Neural crest cell (in vitro differentiated cells): ENCODE measurements at places on chromosomes 2 and 18. TPM values are rescaled to one million over a fixed set of nuclear protein-coding genes. Genes with fewer than 3 reads are reported as not detected.

DNA sequence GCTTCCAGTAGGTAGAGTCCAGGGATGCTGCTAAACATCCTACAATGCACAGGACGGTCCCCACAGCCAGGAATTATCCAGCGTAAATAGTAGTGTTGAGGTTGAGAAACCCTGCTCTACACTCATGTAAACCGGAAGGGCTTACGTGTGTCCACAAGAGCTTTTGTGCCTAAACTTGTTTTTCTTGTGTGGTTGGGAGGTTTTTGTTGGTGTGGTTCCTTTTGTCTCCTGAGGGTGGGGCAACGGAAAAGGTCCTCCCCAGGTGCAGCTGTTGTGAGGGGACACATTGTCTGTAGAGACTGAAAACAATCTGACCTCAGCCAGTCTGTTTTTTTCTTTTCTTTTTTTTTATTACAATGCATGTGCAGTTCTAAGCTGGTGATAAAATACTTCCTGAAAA lies 72.7 kb upstream of the MGAT5 start:
- no peak for DNase-seq
- peaks cover 11% of the 10 kb centered on the region for H3K4me1 ChIP-seq
- H3K27ac ChIP-seq = no peak overlapping the region
- H3K36me3 ChIP-seq = no peaks in the 10 kb centered on the region
- no peaks in the 10 kb centered on the region for H3K27me3 ChIP-seq

- H3K36me3 ChIP-seq = no peaks in the 10 kb centered on the region
- H3K27ac ChIP-seq = no peak overlapping the region
- no peak overlapping the region for H3K4me3 ChIP-seq
Measured at GRCh38 chr2:27807476-27807875, 36.0 kb downstream of the MRPL33 start.

DNA sequence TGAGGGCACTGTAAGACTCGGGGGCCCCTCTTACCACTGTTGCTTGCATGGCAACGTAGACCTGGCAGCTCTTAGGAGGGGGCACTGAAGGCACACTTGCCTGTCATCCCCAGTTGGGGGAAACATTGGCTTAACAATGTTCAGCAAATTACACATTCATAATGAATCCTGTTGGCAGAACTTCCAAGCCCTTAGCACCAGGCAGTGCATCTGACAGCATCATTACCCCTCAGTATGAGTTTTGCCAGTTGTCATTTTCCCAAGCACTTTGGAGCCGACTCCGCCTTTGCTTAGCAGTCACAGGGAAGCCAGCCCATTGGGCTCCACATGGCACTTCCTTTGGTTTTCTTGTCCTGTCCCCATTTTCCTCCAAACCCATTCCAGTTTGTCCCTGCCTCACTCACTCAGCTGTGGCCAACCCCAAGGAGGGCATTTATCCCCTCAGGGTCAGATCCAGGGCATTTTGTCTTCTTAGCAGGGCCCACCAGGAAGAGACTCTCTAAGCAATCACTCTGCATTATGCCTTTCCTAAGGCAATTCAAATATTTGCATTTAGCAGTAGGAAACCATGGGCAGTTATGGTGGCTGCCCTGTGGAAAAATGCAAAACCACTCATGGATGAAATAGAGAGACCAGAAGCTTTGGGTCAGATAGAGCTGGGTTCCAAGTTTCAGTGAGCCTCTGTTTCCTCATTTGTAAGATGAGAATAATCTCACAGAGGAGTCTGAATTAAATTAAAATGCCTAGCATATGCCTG lies 73.9 kb downstream of the VSNL1 start:
- H3K36me3 ChIP-seq = no peaks in the 10 kb centered on the region
- H3K27me3 ChIP-seq = no peaks in the 10 kb centered on the region
- no peak overlapping the region for H3K4me3 ChIP-seq
- no peak for DNase-seq
- H3K27ac ChIP-seq = no peak overlapping the region

DNA sequence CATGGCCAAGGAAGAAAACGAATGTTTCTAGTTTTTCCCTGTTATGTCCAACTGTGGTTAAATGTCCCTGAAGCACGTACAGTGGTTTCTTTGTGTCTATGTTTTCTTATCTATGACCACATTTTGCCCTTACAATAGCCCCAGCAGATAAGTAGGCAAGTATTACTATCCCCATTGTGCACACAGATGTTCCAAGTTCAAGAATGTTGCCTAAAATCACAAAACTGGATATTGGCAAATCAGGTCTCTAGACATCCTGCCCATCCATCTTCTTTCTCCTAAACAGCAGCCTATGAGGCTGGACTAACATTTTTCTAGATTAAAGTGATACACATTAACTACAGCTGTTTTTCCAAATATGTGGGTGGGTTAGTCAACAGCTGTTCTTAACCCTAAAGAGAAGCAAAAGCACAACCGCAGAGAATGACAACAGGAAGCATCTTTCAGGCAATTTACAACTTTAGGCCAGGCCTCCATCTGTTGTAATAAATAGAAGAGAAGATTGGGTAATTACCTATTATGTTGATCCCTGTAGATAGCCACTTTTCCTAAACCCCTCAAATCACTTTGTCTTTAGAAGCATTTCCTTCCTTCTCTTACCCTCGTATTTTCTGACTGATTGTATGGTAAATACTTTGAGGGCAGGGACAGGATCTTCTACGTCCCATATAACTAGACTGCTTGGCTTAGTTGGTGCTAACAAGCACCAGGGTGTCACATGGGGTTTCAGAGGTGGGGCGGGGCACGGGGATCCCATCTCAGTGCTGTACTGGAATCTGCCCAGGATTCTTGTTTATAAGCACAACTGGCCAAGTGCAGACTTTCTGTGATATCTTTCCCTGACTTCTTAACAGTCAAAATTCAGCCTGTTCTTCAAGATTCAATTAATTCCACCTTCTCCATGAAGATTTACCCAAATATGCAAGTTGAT lies 132.1 kb upstream of the SETBP1 start:
- DNase-seq = no peak
- peaks cover 20% of the 10 kb centered on the region for H3K4me1 ChIP-seq
- no peak overlapping the region for H3K27ac ChIP-seq
- no peak overlapping the region for H3K4me3 ChIP-seq
- H3K27me3 ChIP-seq = no peaks in the 10 kb centered on the region

- no peaks in the 10 kb centered on the region for H3K27me3 ChIP-seq
- H3K4me1 ChIP-seq = peaks cover 5% of the 10 kb centered on the region
- no peak overlapping the region for H3K4me3 ChIP-seq
- H3K36me3 ChIP-seq = peaks cover 8% of the 10 kb centered on the region
- no peak for DNase-seq
Measured at GRCh38 chr2:241741016-241741415, 6.6 kb downstream of the D2HGDH start.

DNA sequence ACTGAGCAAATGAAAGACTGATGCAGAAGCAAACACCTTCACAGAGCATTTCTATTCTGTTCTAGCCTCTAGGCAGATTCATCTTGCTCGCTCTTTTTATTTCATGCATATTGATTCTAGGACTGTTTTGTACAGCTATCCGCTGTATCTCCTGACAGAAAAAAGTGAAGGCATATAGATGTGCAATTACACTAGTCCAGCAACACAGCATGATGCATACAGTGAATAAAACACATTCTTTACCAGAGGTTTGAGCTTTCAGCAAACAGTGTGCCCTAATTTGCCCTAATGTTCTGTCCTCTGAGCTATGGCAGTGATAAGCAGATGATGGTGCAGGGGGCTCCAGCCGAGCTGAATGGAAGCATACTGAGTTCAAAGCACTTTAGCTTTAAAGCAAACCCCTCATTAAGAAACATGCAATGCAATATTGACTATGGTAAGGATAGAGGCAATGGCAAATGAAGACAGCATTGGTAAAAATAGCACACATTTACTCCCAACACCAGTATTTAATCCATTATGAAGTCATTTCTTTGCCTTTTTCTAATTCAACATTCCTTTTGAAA lies 141.2 kb upstream of the RGPD4 start:
- no peaks in the 10 kb centered on the region for H3K36me3 ChIP-seq
- H3K4me1 ChIP-seq = peaks cover 28% of the 10 kb centered on the region
- no peak overlapping the region for H3K4me3 ChIP-seq

TTN gene
- under 0.01 TPM in 2 replicates for total RNA-seq
